ENCODE measurements at places on chromosomes 12 and 14.

DNA sequence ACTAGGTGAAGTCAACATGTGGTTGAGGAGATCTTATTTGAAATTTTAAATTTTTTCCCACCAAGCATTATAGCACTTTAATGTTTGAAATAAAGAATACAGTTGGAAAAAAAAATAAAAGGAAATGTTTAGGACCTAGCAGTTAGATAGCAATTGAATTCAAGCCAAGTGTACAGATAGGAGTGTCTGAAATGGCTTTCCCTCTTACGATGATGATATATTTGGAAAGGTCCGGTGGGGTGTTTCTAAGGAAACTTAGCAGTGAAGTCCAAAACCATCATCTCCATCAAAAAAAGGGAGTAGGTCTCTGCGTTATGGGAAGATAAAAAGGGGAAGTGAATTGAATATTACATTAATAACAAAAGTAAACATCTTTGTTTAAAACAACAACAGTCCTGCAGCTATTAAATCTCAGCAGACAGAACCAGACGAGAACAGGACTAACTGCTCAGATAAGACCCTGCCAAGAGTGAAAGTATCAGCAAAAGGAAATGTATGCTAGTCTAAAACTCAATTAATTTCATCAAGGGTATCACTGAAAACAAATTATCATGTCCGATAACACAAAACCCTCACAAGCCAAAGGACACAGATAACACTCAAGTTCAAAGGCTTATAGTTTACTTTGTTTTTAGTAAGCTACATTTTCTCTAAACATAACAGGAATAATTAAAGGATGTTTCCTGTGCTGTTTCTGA is 242.0 kb downstream of the BMP4 start:
- DNase-seq: no peak

DNA sequence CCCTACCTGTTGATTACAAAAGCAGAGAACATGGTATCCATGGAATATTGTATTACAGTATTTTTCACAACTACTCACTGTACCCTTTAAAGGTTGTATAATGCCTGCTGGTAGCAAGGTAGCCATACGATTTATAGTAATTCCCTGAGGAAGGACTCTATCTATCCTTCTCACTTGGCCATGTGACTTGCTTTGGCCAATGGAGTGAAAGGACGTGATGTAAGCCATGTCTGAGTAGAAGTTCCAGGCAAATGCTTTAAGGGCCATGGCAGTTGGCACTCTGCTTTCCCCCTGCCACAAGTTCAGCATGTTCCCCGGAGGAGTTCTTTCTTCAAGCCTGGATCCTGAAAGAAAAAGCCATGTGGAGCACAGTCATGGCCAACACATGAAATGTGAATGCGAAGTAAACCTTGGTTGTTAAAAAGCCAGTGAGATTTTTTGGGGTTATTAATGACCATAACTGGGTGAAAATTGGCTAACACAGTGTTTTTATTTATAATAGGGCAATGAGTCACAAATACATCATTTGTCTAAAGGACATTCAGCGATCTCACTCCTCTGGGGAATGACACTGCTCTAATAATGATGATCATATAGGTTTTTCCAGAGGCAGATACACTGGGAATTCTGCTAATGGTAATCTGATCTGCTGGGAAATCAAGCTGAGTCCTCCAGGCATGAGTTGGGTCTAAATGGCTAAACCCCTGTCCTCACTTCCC is 67.4 kb upstream of the SLC38A2 start:
- no peak for DNase-seq

DNA sequence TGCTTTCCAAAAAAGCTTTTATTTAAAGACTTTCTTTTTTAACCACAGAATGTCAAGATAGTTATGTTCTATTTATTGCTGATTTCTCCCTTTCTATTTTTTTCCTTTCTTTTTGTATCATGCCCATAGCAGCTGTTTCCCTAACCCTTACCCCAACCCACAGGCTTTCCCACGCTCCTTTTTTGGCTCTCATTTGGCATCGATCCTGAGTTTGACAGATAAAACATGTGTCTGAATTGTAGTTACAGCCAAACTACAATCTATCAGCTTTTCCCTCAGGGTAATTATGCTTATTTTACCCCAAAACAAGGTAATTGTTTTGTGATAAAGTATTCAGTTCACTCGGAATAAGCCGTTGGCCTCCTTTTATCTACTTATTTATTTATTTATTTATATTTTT is 46.7 kb downstream of the PDE3A start:
- no peak for DNase-seq

GRCh38 chr12:95804291-95804690 is 13.7 kb upstream of the NTN4 start:
- no peak for DNase-seq
